ENCODE measurements at places on chromosomes 3 and 15. TPM values are rescaled to one million over a fixed set of nuclear protein-coding genes. Genes with fewer than 3 reads are reported as not detected.

Gene GOLGA6L10
- 4.2 TPM for total RNA-seq

Gene ANAPC13
- total RNA-seq = 17.6 TPM

Gene FETUB
- total RNA-seq = not detected

Gene ONECUT1
- not detected for total RNA-seq

All from activated naive CD8-positive, alpha-beta T cell treated with anti-CD3 and anti-CD28 coated beads, Interleukin-2, amount 10 ng/mL, durations not matched to agents 7 days and 5 days (primary cell).